ENCODE measurements at places on chromosomes 5 and 9.

- no peak for DNase-seq
These were observed 182.4 kb downstream of the CCDC171 start for GRCh38 chr9:15735083-15735857.

- no peak for DNase-seq
These were observed 196.0 kb downstream of the RAB3C start for GRCh38 chr5:58778888-58779287.

DNA sequence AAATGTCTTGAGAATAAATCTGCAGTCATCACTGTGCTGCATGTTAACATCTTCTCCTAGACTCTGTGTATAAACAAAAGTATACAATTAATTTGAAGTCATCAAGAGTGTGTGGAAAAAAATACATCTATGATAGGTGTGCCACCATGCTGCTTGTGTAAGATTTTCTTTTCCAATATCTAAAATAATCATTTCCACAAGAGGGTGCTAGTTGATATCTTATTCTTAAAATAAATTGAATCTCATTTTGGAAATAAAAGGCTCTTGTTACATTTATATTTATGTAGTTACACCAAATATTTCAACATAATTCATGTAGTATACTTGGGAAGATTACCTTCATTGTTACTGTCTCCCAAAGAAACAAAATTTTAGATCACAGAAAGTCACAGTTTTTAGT is 14.1 kb upstream of the MOCS2 start:
- no peak for DNase-seq

- DNase-seq, result no peak
These were observed 14.4 kb downstream of the POLK start for GRCh38 chr5:75526070-75526469.

- DNase-seq, result no peak
These were observed 294.4 kb downstream of the SEMA5A start for GRCh38 chr5:9251379-9251980.

- DNase-seq, result no peak
These were observed 63.5 kb downstream of the HMCN2 start for GRCh38 chr9:130329061-130329460.

- no peak for DNase-seq
These were observed 43.1 kb downstream of the BASP1 start for GRCh38 chr5:17260549-17260948.

DNA sequence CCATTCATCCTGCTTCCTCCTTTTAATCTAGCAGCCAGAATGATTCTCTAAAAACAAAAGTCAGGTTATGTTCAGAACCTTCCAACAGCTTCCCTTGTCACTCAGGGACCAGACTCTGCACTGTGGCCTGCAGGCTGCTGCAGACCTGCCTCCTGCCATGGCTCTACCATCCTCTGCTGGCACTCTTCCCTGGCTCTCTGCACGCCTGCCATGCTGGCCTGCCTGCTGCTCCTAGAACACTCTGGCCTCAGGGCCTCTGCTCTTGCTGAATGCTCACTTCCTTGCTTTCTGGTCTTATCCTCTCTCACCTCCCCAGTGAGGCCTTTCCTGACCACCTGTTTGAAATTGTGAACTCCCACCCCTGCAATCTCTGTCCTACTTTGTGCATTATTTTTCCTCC is 149.4 kb downstream of the CD180 start:
- no peak for DNase-seq

DNA sequence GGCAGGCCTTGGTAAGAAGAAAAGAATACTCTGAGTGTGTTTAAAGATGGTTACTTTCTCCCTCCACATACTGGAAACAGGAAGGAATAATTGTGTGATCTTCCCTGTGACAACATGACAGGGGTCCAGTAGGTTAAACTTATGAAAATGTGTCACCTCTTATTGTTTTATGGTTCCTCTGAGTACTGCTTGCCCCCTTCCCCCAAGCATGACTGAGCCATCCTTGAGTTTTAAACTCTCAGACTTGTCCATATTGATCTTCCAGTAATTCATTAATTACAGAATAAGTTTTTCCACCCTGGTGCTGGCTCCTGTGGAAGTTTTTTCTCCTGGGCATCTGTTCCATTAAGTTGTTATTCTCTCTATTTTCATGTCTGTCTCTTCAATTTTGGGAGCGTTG is 95.8 kb downstream of the CNTLN start:
- no peak for DNase-seq

- DNase-seq, result no peak
These were observed 77.9 kb upstream of the DAB2 start for GRCh38 chr5:39502704-39503103.

DNA sequence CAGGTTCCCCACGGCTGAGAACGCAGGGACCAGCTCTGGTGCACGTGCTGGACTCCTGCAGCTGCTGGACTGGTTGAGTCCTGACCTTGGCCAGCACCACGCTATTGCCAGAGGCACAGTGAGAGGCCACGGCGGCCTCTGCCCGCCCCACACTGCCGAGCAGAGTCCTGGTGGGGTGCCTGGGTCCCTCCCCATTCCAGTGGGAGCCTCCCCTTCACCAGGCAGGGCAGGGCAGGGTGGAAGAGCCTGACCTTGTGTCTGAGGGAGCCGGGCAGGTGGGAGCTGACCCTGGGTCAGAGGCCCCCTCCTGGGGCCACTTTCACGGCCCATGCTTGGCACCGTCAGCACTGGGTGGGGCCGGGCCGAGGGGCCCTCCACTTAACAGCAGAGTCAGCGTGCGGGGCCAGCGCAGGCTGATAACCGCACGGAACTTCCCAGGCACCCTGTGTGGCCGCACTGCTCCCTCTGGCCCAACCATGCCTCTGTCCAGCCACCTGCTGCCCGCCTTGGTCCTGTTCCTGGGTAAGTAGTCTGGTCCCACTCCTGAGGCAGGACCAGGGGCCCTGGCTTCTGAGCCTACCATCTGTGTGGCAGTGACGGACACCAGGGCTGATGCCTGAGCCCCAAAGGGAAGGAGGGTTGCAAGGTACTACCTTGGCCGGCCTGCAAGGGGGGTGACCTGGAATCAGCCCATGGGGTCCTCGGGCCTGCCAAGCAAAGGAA is at the start of gene MAMDC4:
MAMDC4 (plus strand) TSS at position 406 of the 723 bp plus-strand sequence; CDS start at position 477, 71 bp downstream.
- DNase-seq, result no peak

- DNase-seq, result no peak
These were observed 72.1 kb upstream of the ANKRD55 start for GRCh38 chr5:56305001-56305950.

DNA sequence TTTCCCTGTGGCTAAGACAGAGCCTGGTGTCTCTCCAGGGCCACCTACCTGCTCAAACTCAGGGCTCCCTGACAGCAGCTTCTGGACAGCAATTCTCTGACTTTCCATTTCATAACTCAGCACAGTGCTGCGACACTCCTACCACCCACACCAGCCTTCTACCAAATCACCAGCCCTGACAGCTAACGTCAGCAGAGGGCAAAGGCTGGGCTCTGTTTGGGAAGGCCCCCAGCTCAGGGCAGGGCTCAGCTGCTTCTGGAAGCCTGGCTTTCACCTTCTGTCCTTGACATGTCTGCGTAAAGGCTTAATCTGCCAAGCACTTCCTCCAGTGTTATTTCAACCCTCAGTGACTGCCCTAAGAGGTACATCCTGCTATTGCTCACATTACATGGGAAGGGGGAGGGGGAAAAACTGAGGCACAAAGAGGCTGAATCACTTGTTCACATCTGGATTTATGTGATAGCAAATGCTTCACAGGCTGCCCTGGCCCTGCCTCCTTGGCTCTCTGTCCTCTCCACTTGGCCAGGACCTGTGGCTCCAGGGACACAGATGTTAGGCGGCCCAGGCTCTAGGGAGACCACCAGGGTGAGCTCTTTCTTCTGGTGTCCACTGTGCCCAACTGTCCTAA is 102.5 kb upstream of the PANK3 start:
- DNase-seq, result no peak

- DNase-seq, result no peak
These were observed 1.5 kb downstream of the THG1L start for GRCh38 chr5:157732596-157733262.

GRCh38 chr5:133029416-133029815 is 3.1 kb upstream of the ZCCHC10 start:
- DNase-seq, result no peak

DNA sequence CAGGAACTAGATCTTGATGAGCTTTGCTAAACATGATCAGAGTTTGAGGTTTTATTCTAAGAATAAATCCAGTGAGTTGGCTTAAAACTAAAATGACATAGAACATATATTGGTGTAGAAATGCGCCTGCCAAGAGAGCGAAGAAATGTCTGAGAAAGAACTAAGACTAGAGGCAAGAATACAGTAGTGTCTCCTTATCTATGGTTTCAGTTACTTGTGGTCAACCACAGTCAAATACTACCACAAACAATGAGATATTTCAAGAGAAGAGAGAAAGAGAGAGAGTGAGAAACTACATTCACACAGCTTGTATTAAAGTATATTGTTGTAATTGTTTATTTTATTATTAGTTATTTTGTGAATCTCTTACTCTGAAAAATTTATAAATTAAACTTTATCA is 254.4 kb upstream of the CDH10 start:
- DNase-seq, result no peak

- no peak for DNase-seq
These were observed 2.2 kb downstream of the UNC5A start for GRCh38 chr5:176812269-176813259.

DNA sequence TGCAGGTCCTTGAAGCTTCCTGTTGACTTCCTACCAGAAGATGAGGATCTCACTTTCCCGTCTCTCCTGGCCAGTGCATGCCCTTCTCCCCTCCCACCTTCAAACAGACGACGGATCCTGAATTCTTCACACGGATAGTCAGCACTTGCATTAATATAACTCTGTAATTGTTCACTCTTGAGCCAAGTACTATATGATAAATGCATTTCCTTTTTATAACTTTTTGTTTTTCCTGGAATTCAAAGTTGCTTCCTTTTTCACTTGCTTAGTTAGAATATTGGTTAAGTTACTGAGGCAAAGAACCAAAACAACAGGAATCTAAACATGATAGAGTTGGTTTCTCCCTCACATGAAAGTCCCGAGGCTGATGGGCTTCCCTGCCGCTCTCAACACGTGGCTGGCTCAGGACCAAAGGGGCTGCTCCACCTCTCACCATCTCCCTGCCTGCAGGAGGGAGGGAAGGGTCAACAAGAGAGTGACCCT is 20.2 kb upstream of the EGFL7 start:
- no peak for DNase-seq

DNA sequence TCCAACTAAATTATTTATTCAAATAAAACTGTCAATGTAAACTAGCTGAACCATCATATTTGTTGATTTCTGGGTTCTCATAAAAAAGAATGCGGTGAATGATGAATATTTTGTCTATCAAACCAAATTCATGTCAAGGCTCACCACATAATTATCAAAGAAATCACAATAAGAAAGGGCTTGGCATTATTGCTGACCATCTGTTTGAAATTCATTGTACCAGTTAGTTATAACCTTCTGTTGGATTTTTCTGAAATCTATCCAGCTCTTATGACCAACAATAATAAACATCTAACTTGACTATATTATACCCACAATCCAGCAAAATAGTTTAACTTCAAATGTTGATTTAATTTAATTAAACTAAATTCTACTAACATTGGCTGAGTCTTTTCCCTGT is 53.1 kb downstream of the GABRA1 start:
- DNase-seq, result no peak

DNA sequence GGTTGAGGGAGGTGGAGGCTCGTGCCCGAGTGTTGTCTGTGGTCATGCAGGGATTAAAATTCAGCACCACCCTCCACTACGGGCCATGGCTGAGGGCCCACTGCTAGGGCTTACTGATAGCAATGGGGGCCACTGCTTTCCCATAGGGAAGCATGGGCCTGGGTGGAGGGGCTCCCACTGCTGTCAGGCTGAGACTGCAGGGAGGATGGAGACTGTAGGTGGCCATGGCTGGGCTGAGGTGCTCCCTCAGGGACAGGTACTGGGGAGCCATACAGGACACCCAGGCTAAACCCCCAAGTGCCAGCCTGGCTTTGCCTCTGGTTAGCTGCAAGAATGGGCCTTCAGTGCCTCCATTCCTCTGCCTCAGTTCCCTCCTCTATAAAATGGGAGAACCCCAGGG is 26.1 kb downstream of the FAM163B start:
- no peak for DNase-seq

DNA sequence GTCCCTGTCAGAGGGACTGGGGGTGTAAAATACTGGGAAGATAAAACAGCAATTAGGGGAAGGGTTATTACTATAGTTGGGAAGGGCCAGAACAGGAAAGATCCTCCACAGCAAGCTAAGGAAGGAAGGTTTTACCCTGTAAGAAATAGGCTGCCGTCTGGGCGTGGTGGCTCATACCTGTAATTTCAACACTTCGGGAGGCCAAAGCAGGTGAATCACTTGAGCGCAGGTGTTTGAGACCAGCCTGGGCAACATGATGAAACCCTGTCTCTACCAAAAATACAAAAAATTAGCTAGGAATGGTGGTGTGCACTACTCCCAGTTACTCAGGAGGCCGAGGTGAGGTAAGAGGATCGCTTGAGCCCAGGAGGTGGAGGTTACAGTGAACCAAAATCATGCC is 165.1 kb upstream of the TLX3 start:
- no peak for DNase-seq

GRCh38 chr9:99023831-99024230 is 80.1 kb downstream of the COL15A1 start:
- DNase-seq, result peak; percentile 67

- DNase-seq, result no peak
These were observed 59.3 kb downstream of the AHRR start for GRCh38 chr5:380701-381309.

- DNase-seq, result no peak
These were observed 67.0 kb upstream of the DAB2IP start for GRCh38 chr9:121584421-121584820.

DNA sequence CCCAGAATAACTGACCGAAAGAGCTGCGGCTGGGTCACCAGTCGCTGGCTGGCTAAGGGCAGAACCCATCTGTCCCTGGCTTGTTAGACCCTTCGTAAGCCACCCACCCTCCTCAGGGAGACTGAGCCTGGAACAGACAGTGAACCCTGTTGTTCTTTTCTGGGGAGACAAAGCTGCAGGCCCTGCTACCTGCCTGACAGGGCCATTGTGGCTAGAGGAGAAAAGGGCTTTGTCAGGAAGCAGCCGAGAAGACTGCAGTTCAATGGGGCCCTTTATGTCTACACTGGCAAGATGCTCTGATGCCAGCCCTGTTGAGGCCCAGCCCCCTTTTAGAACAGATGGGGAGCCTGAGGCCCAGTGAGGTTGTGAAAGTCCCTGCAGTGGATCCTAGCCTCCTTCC is 3.7 kb upstream of the NIPAL4 start:
- no peak for DNase-seq

DNA sequence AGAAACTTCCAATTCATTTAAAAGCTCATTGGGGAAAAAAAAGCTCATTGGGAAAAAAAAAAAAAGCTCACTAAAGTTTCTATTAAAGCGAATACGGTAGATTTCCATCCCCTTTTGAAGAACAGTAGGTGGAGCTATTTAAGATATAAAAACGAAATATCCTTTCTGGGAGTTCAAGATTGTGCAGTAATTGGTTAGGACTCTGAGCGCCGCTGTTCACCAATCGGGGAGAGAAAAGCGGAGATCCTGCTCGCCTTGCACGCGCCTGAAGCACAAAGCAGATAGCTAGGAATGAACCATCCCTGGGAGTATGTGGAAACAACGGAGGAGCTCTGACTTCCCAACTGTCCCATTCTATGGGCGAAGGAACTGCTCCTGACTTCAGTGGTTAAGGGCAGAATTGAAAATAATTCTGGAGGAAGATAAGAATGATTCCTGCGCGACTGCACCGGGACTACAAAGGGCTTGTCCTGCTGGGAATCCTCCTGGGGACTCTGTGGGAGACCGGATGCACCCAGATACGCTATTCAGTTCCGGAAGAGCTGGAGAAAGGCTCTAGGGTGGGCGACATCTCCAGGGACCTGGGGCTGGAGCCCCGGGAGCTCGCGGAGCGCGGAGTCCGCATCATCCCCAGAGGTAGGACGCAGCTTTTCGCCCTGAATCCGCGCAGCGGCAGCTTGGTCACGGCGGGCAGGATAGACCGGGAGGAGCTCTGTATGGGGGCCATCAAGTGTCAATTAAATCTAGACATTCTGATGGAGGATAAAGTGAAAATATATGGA is at the start of gene PCDHGA12:
PCDHGA12 (plus strand) TSS at position 176 of the 782 bp plus-strand sequence; CDS start at position 429, 253 bp downstream.
- no peak for DNase-seq

Data from NCI-H1105 (cell line).